Esophagus muscularis mucosa (tissue), 4 donors: ENCODE measurements at places on chromosomes 11 and 22. TPM values are rescaled to one million over a fixed set of nuclear protein-coding genes. Genes with fewer than 3 reads are reported as not detected.

TTC36 gene
- 0.50 TPM for total RNA-seq

APOL4 gene
- total RNA-seq = 1.7 TPM

BDNF gene
- 0.19 TPM for total RNA-seq

WNT7B gene
- total RNA-seq = not detected

MS4A2 gene
- 0.32 TPM for total RNA-seq

BIK gene
- total RNA-seq = not detected

DNA sequence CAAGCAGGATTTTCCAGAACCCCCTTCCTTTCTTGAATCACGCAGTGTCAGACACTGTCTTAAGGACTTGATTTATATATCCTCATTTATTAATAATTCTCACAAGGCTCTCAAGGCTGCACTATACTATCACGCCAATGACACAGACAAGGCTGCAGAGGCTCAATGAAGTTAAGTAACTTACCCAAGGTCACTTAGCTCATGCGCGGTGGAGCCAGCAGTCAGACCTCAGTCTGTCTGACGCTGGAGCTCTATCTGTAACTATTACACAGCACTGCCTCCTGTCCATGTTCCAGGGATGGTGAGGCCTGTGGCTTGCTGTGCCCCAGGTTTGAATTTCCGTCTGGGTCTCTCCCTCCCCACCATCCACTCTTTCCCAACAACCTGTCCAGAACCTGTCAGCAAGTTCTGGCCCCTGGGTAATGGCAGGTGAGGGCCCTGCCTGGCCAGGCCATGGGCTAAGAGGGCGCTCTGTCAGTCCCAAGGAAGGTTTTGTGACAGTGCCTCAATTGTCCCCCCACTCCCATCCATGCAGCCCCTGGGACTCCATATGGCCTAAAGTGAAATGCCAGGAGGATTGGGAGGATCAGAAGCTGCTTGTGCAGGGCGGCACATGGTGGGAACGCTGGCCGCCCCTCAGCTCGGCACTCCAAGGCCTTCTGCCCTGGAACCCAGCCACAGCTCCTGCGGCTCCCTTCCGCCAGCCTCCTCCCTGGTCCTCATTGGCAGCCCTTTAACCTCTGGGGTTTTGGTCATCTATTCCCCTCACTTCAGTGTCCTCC lies 8.6 kb downstream of the KCNC1 start:
- H3K36me3 ChIP-seq = no peaks in the 10 kb centered on the region
- DNase-seq = no peak
- no peak overlapping the region for H3K4me3 ChIP-seq
- peaks cover 68% of the 10 kb centered on the region for H3K27me3 ChIP-seq

- H3K4me1 ChIP-seq = no peaks in the 10 kb centered on the region
- H3K27ac ChIP-seq = no peak within 1 kb of the TSS
- no peaks in the 10 kb centered on the region for H3K36me3 ChIP-seq
- H3K4me3 ChIP-seq = no peak within 1 kb of the TSS
- peaks cover 23% of the 10 kb centered on the region for H3K27me3 ChIP-seq
- DNase-seq = no peak
Measured at GRCh38 chr22:31139866-31140716, at the start of gene PLA2G3. PLA2G3 (minus strand) TSS chr22:31140508; CDS start chr22:31140354, 154 bp downstream.

- H3K4me1 ChIP-seq = no peaks in the 10 kb centered on the region
- no peak for DNase-seq
- no peaks in the 10 kb centered on the region for H3K27me3 ChIP-seq
- H3K4me3 ChIP-seq = no peak overlapping the region
Measured at GRCh38 chr22:29872144-29872893, 10.7 kb upstream of the MTMR3 start.

DNA sequence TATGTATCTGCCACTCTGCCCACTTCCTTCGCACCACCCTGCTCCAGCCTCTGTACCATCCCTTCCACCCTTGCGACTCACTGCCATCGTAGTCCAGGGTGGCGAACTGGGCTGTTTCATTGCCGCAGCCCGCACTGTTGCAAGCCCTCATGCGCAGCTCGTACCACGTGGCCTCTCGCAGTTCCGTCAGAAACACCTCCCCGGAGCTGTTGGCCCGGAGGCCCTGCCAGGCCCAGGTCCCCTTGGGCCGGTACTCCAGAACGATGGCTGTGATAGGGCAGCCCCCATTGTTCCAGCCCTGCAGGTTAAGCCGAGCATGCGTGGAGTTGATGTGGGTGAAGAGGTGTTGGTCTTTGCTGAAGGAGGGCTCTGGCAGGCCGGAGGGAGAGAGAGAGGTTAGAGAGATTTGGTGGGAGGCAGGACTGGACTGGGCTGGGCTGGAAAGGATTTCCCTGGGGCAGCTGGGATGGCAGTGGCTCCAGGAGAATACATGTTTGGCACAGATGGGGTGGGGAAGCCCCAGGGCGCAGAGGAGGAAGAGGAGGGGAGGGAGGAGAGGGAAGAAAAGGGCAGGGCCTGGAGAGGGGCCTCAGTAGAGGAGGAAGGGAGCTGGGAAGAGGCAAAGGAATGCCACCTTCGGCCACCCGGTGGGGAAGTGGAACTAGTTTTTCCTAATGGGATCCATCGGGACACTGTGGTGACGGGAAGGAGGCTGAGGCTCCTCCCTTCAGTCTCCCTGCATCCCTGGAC lies 109.6 kb downstream of the CEP164 start:
- H3K36me3 ChIP-seq = no peaks in the 10 kb centered on the region
- H3K4me1 ChIP-seq = no peaks in the 10 kb centered on the region
- no peak overlapping the region for H3K27ac ChIP-seq
- no peaks in the 10 kb centered on the region for H3K27me3 ChIP-seq
- no peak overlapping the region for H3K4me3 ChIP-seq

GRCh38 chr11:113034576-113034975 lies 73.4 kb downstream of the NCAM1 start:
- no peaks in the 10 kb centered on the region for H3K36me3 ChIP-seq
- H3K4me1 ChIP-seq = no peaks in the 10 kb centered on the region
- H3K4me3 ChIP-seq = no peak overlapping the region
- H3K27ac ChIP-seq = no peak overlapping the region
- no peak for DNase-seq

DNA sequence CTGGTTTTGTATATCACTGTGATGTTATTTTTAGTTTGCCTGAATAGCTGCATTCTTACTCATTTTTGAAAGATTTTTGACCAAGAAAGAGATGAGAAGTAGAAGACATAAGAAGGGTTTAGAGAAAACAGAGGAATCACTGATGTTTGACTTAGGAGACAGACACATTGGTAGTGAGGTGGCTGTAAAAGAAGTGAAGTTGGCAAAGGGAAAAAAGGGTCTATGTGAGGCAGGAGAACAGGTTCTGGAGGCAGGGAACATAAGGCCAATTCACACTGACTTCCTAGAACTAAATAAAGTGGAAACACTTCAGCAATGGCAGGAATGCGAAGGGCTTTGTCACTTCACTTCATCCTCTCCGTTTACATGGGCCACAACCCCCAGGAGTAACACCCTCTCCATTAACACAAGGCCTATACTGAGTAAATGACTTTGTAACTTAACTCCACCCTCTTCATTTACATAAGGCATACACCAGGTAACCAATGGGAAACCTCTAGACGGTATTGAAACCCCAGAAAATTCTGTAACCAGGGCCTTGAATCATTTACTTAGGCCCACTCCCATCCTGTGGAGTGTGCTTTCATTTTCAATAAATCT lies 36.5 kb downstream of the CTSC start:
- peaks cover 11% of the 10 kb centered on the region for H3K4me1 ChIP-seq
- H3K27ac ChIP-seq = no peak overlapping the region
- H3K27me3 ChIP-seq = no peaks in the 10 kb centered on the region
- peaks cover 7% of the 10 kb centered on the region for H3K36me3 ChIP-seq
- DNase-seq = no peak
